ENCODE measurements at places on chromosomes 11 and 22.
A peak's percentile ranks its signal among the peaks of the same experiment; 100 is the strongest.

GRCh38 chr11:104734998-104735397 is 163.3 kb downstream of the CASP12 start:
- no peak overlapping the region for H3K27ac ChIP-seq
- no peak overlapping the region for H3K4me3 ChIP-seq
- no peaks in the 10 kb centered on the region for H3K27me3 ChIP-seq
- H3K4me1 ChIP-seq, result no peaks in the 10 kb centered on the region
- no peaks in the 10 kb centered on the region for H3K36me3 ChIP-seq
- no peak for DNase-seq

GRCh38 chr22:28112190-28112544 is 193.1 kb upstream of the PITPNB start:
- H3K4me3 ChIP-seq, result no peak overlapping the region
- H3K36me3 ChIP-seq, result no peaks in the 10 kb centered on the region
- no peak for DNase-seq
- no peak overlapping the region for H3K27ac ChIP-seq
- H3K27me3 ChIP-seq, result no peaks in the 10 kb centered on the region

GRCh38 chr11:58636587-58636986 is 14.1 kb downstream of the CNTF start:
- H3K27ac ChIP-seq, result no peak overlapping the region
- no peak overlapping the region for H3K4me3 ChIP-seq
- DNase-seq, result no peak
- no peaks in the 10 kb centered on the region for H3K4me1 ChIP-seq
- no peaks in the 10 kb centered on the region for H3K36me3 ChIP-seq

- H3K27me3 ChIP-seq, result no peaks in the 10 kb centered on the region
- peak; percentile 50 for DNase-seq
- peak overlapping the region; percentile 89 for H3K4me3 ChIP-seq
- H3K36me3 ChIP-seq, result peaks cover 14% of the 10 kb centered on the region
Measured at GRCh38 chr11:59668188-59668949, 468 bp downstream of the PATL1 start.

DNA sequence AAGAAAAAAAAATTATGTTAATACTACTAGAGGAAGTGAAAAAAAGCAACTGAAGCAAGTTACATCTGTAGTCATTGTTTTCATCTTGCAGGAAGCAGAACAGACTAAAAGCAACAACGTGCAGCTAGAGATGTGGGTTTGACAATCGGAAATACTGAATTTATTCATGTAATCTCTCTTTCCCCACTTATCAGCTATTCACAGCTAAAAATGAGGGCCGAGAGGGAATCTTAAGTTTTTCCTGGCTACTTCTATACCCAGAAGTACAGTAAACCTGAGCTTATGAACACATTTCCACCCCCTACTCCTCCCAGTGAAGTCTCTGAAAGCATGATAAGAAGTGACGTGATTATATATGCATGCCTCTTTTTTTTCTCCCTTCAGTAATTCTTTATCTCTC is 116.5 kb downstream of the SPON1 start:
- no peaks in the 10 kb centered on the region for H3K4me1 ChIP-seq
- H3K27ac ChIP-seq, result no peak overlapping the region
- no peaks in the 10 kb centered on the region for H3K36me3 ChIP-seq

DNA sequence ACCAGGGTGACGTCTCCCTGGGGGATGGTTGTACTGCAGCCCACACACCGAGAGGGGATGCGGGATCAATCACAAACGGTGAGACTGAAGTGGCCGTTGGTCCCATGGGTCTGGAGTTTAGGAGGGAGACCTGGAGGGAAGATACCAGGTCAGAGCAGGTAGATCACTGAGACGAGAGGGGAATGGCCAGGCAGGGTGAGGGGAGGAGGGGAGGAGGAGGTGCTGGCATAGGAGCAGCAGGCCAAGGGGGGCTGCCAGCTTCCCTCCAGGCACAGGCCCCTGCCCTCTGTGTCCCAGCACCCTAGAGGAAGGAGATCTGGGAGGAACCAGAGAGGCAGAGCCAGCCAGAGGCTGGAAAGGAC is 7.0 kb downstream of the MAPK8IP2 start:
- no peak for DNase-seq
- H3K36me3 ChIP-seq, result no peaks in the 10 kb centered on the region
- H3K4me1 ChIP-seq, result no peaks in the 10 kb centered on the region

DNA sequence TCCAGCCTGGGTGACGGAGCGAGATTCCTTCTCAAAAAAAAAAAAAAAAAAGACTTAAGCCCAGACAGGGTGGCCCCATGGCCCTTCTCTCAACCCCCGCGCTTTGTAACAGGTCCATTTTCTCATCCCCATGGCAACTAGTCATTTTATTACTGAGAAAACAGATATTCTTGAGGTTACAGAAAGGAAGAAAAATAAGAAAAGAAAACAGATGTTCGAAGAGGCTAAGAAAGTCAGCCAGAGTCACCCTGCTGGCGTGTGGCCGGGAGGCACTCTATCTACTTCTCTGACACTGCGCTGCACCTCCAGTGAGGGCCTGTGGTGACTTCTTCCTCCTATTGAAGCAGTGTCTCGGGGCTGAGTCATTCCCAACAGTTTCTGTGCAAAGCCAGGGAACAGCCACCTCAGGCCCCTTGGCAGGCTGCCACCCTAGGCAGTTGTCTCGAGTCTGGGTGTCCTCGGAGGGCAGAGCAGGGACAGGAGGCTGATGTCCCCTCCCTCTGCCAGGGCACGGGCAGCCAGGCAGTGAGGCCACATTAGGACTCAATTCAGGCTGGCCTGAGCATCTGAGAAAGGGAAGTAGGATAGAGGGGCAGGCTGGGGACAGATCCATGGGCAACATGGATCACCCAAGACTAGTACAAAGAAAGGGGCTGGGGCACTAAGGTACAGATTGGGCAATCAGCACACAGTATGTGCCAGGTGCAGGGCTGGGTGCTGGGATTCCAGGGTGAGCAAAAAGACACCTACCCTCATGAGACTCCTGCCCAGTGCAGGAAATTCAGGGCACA is 16.4 kb upstream of the SYVN1 start:
- H3K4me3 ChIP-seq, result no peak overlapping the region
- peak; percentile 61 for DNase-seq
- H3K4me1 ChIP-seq, result no peaks in the 10 kb centered on the region

DNA sequence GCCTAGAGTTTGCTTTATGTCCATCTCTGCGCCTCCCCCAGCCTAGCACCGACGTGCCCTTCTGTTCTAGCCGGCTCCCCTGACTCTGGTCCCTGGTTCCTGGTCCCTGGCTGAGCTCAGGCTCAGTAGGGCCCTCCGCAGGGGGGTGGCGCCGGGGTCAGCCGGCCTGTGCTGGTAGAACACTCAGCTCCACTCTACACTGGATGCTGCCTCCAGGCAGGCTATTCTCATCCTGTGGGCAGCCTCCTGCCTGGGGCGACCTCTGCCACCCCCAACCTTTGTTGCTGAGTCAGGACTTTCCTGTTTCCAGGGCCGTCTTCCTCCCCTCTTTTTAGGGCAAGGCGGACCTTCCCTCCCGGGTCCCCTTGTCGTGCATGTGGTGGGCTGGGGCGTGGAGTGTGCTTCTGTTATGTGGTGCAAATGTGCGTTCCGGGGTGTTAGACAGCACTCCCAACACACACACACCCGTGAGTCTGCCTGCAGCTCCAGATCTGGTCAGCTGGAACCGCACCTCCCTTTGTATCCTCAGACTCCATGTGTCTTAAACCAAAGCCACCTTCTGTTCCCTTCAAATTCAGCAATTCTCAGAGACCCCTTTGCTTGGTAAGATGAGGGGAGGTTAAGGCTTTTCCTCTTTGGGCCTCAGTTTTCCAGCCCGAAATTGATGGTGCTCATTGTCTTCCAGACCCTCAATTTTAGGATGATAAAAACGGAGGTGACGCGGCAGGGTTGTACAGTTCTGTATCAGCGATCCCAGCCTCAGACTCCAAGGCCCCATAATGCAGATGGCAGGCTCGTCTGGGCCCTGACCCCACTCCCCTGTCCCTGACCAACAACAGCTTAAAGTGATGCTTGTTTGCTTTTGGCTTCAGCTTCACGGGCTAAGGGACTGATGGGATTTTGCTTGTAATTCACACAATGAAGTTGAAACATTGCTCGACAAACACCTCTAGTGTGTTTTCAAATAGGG is 1327.9 kb downstream of the BRD1 start:
- no peak for DNase-seq
- H3K27me3 ChIP-seq, result no peaks in the 10 kb centered on the region
- peaks cover 2% of the 10 kb centered on the region for H3K4me1 ChIP-seq

GRCh38 chr11:13238879-13239514 is 38.6 kb upstream of the BMAL1 start:
- no peaks in the 10 kb centered on the region for H3K36me3 ChIP-seq
- H3K4me3 ChIP-seq, result no peak overlapping the region
- H3K4me1 ChIP-seq, result no peaks in the 10 kb centered on the region
- no peaks in the 10 kb centered on the region for H3K27me3 ChIP-seq

GRCh38 chr22:25030636-25031035 is 78.1 kb downstream of the KIAA1671 start:
- H3K4me3 ChIP-seq, result no peak overlapping the region
- no peaks in the 10 kb centered on the region for H3K27me3 ChIP-seq
- H3K36me3 ChIP-seq, result no peaks in the 10 kb centered on the region
- H3K27ac ChIP-seq, result no peak overlapping the region
- H3K4me1 ChIP-seq, result peaks cover 18% of the 10 kb centered on the region

GRCh38 chr11:76623171-76623883 is 47.2 kb downstream of the LRRC32 start:
- peak overlapping the region; percentile 83 for H3K27ac ChIP-seq
- DNase-seq, result no peak
- peaks cover 33% of the 10 kb centered on the region for H3K4me1 ChIP-seq
- H3K27me3 ChIP-seq, result no peaks in the 10 kb centered on the region
- no peaks in the 10 kb centered on the region for H3K36me3 ChIP-seq

GRCh38 chr22:23804781-23805291 is 18.1 kb downstream of the SMARCB1 start:
- DNase-seq, result no peak
- H3K27ac ChIP-seq, result no peak overlapping the region
- no peaks in the 10 kb centered on the region for H3K27me3 ChIP-seq
- H3K4me3 ChIP-seq, result no peak overlapping the region

- DNase-seq, result peak; percentile 90
- H3K27ac ChIP-seq, result peak overlapping the region; percentile 85
- H3K4me1 ChIP-seq, result peaks cover 26% of the 10 kb centered on the region
- peak overlapping the region; percentile 99 for H3K4me3 ChIP-seq
Measured at GRCh38 chr11:70399681-70400112, 1.4 kb downstream of the CTTN start.

DNA sequence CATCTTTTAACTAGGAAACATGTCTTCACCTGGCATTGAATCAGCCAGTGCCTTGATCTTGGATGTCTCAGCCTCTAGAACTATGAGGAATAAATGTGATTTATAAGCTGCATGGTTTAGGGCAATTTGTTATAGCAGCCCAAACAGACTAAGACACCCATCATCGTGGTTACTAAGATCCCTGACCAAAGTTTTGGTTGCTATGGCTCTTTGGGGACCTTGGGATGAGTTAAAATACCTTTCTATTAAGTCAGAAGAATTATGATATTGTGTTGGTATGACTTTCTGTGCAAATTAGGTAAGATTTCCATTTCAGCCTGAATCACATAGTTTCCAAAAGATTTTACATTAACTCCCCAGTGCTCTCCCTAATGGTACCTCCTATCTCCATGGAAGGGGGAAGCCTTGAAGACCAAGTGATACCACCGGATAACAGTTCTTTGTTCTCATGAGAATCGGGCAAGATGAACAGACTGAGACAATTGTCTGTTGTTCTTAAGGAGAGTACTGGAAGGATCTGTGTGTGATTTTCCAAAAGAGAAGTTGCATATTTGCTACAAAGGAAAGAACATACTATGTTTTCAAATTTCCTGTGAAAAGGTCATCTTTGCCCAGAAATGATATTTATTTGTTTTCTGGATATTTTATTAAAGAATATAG is 60.4 kb upstream of the UBASH3B start:
- H3K4me1 ChIP-seq, result peaks cover 4% of the 10 kb centered on the region
- H3K27me3 ChIP-seq, result no peaks in the 10 kb centered on the region
- no peaks in the 10 kb centered on the region for H3K36me3 ChIP-seq

GRCh38 chr11:8058216-8058615 is 22.8 kb upstream of the TUB start:
- no peak for DNase-seq
- H3K4me1 ChIP-seq, result no peaks in the 10 kb centered on the region
- H3K27me3 ChIP-seq, result no peaks in the 10 kb centered on the region
- H3K4me3 ChIP-seq, result no peak overlapping the region
- H3K36me3 ChIP-seq, result no peaks in the 10 kb centered on the region
- no peak overlapping the region for H3K27ac ChIP-seq

DNA sequence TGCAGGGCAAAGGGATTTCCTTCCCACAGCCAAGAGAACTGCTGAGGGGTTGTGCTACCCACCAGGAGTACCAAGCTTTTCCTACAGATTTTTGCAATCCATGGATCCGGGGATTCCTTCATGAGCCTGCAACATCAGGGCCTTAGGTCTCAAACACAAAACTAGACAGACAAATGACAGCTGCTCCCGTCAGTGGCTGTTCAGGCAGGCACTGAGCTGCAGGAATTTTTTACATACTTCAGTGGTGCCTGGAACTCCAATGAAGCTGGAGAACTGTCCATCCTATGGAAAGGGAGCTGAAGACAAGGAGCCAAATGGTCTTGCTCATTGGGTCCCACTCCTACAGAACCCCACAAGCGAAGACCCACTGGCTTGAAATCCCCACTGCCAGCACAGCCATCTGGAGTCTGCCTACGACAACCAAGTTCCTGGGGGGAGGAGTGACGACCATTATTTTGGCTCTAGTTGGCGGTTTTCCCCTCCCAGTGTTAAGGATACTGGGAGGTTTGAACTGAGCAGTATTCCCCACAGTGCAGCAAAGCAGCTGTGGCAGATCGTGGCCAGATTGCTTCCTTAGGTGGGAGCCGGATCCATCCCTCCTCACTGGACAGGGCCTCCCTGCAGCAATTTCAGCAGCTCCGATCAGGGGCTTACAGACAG is 157.7 kb upstream of the TMEM45B start:
- H3K27ac ChIP-seq, result no peak overlapping the region
- no peaks in the 10 kb centered on the region for H3K27me3 ChIP-seq
- H3K4me3 ChIP-seq, result no peak overlapping the region
- H3K36me3 ChIP-seq, result no peaks in the 10 kb centered on the region
- peak; percentile 8 for DNase-seq
- H3K4me1 ChIP-seq, result peaks cover 10% of the 10 kb centered on the region

GRCh38 chr11:110801328-110801727 is 89.1 kb upstream of the ARHGAP20 start:
- DNase-seq, result no peak
- no peaks in the 10 kb centered on the region for H3K27me3 ChIP-seq
- no peaks in the 10 kb centered on the region for H3K4me1 ChIP-seq

DNA sequence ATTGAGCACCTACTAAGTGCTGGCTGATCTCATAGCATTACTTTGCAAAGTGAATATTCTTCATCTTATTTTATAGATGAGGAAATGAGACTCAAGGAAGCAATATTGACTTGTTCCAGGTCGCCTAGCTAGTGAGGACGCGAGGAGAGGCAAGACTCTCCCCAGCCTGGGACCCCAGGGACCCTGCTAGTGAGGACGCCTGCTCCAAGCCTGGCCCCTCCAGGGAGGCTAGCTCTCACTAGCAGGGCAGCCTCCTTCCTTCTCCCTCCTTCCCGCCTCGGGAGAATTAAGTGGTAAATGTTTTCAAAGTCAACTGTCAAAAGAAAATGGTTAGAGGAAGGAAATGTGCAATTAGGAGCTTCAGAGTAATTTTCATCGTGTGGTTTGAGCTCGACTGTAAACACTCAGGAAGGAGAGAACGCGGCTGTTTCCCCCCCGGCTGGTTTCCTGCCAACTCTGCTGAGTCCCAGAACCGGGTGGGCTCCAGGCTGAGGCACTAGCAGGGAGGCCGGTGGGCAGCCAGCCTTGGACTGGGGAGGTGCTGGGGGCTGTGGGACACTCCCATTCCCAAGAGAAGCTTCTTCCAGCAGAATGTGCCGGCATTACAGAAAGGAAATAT is 17.9 kb downstream of the MYEOV start:
- no peaks in the 10 kb centered on the region for H3K4me1 ChIP-seq
- H3K4me3 ChIP-seq, result no peak overlapping the region
- no peaks in the 10 kb centered on the region for H3K27me3 ChIP-seq

Measured in trophoblast cell (in vitro differentiated cells and primary cell).